NCI-H69 (cell line): ENCODE measurements at places on chromosomes 12 and 14.

- DNase-seq = no peak
Measured at GRCh38 chr12:105949391-105949790, 189.4 kb downstream of the NUAK1 start.

DNA sequence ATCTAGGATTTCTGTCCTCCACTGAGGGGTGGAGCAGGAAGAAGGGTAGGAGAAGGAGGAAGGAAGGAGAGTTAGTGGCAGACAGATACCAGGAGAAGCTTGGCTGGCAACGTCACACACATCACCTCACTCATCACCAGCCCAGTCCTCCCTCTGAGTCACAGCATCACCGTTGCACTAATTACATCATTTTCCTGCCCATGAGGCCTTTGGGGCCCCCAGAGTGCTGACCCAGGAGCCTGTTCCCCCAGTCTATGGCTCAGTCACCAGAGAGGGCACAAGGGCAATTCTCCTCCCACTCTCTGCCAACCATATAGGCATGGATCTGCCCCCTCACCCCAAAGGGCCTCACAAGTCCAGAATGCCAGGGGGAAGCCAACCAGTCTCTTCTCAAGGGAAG, 4.6 kb downstream of the RND1 start:
- no peak for DNase-seq

DNA sequence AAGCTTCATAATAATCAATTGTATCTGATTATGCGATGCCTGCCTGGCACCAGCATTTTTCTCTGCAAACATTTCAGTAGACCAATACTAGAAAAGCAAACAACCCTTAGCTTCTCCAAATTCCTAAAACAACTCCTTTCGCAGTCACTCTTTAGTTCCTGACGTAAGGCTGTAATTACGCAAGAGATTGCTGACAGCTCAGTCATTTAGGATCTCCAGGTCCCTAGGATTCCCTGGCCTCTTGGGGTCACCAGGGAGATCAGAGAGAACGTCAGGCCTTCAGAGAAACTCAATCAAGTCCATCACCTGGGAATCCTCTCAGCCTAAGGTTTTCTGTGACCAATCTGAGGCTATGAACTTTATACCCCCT, 390.6 kb downstream of the PAWR start:
- peak; percentile 6 for DNase-seq

DNA sequence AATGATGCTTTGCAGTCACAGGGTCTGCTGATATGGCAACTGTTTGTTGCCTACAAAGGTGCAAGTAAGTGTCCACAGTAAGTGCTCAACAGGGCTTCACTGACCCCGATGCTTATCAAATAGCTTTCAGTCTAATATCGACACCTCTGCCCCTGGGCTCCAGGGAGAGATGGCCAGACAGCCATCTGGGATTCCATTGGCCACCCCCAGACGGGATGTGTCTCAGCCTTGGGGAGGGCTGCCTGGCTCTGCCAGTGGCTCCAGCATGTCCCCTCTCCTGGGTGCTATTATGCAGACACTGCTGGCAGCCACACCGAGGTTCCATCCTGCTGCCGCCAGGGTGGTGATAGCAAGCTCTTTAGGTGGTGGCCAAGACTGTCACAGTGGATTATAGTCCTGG, 57.4 kb downstream of the DGLUCY start:
- DNase-seq = peak; percentile 37

DNA sequence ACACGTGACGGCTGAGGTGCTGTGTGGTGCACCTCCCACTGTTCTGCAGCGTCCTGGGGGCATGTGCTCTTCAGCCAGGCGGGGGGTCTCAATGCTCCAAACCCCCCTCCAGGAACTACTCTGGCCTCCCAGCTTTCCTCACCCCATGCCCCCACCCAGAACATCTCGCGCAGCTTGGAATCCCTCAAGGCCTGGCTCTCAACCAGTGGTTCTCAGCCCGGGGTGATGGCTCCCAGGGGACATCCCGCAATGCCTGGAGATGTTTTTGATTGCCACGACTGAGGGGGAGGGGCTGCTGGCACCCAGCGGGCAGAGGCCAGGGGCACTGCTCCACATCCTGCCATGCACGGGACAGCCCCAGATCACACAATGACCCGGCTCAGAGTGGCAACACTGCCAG, 78.9 kb upstream of the DICER1 start:
- no peak for DNase-seq

GRCh38 chr14:80095623-80096022, 115.7 kb downstream of the DIO2 start:
- DNase-seq = no peak

GRCh38 chr12:120242275-120242799, 23.2 kb downstream of the PXN start:
- DNase-seq = no peak

DNA sequence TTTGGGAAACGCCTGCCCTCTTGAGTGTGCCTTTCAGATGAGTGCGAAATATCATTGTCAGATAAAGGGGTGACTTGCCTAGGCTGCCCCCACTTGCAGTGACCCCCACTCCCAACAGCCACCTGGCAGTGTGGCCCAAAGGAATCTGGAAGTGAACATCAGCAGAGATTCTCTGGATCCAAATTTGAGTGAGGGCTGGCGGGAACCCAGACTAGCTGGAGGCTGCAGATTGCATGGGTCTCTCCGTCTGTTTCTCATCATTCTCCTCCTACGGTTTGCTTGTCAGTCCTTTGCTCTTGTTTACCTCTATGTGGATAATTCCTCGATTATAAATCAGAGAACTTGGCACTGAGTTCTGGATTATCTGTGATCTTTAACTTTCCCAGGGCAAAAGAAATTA, 280.8 kb downstream of the ZFP36L1 start:
- DNase-seq = no peak

GRCh38 chr12:107642240-107642639, 43.4 kb upstream of the PWP1 start:
- DNase-seq = peak; percentile 72

DNA sequence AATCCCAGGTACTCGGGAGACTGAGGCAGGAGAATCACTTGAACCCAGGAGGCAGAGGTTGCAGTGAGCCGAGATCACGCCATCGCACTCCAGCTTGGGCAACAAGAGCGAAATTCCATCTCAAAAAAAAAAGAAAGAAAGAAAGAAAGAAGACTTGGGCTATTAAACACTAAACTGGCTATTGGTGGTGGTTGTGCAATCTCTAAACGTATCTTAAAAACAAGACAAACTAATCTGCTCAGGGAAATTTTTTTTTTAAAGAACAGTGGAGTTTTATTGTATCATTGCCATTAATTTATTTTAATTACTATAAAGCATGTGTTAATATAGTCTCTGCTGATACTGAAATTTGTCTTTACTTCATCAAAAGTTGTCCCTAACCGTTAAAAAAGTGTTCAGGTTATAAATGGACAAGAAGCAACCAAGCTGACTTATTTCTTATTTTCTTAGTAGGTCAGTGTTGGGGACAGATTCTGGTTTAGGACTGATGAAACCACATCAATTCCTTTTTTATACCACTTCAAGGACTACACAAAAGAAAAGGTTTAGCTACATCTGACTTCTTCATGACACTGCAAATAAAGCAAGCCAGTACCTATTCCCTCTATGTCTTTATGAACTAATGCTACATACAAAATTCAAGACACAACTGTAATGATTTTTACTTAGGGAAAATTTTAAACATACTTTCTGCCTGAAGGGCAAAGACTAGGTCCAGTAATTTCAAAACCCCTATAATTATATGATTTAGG, 68.7 kb upstream of the KRAS start:
- DNase-seq = no peak

- peak; percentile 67 for DNase-seq
Measured at GRCh38 chr12:41981758-41982157, 162.9 kb downstream of the GXYLT1 start.

DNA sequence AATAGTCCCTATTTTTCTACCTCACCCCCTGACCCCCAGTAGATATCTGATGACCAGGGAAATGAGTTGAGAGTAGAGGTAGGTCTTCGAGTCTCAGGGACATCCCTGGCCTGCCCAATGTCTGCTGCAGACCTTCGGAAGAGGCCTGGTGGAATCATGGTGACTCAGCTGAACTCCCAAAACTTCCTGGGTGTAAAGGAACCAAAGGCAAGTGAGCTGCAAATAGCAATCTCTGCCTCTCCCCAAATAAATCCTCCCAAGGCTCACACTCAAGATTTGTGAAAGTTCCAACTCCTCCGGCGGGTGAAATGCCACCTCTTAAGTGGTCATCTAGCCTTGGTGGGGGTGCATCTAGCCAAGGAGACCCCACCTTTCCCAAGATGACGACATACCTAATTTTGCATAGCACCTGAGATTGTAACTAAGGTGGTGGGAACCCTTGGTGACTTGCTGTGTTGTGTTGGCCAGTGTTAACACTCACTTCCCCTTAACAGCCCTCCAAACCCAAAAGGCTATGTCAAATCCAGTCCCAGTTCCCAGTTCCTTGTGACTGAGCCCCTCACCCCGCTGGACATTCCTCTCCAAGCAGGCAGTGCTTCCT, 6.3 kb downstream of the ZFP36L1 start:
- no peak for DNase-seq

GRCh38 chr12:53733051-53733806, 6.0 kb upstream of the CALCOCO1 start:
- no peak for DNase-seq

DNA sequence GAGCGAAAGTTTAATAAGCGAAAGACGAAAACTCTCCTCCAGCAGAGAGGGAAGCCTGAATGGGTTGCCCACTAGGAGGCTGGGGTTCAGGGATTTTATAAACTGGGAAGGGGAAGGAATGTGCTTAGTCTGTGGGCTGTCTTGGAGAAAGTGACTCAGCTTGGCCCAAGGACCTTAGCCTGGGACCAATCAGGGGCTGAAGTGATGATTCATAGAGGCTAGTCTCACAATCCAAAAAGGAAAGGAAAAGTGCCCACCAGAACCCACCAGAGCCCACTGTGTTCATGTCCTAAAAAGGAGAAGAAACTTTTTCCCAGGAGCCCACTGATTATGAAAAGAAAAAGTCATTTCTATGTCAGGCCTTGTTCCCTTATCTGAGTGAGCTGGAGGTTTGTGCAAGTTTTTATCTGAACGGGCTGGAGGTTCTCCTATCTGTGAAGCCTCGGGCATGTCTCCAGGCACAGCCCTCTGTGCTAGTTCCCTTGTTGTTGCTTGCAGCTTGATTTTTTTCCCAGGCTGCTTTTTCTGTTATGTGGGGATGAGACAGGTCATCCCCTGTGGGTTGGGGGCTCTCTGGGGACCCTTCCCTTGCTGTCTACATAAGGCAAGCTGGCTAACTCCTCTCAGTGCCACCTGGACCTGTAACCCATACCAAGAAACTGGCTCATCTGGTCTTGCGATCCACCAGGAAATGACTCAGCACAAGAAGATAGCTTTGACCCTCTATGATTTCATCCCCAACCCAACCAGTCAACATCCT, 8.3 kb upstream of the GOLGA5 start:
- no peak for DNase-seq

GRCh38 chr14:68929623-68930307, 49.3 kb downstream of the ACTN1 start:
- DNase-seq = no peak

- no peak for DNase-seq
Measured at GRCh38 chr14:89178376-89178775, 238.7 kb downstream of the FOXN3 start.

- DNase-seq = no peak
Measured at GRCh38 chr14:102949062-102949800, 26.8 kb downstream of the AMN start.

GRCh38 chr12:52835271-52836041, 1.3 kb upstream of the KRT79 start:
- DNase-seq = no peak

- no peak for DNase-seq
Measured at GRCh38 chr12:33437598-33437997, 2.0 kb downstream of the SYT10 start.

GRCh38 chr12:58719161-58719560, 201.1 kb downstream of the LRIG3 start:
- DNase-seq = no peak

GRCh38 chr12:53235742-53236442, 3.9 kb upstream of the RARG start:
- peak; percentile 29 for DNase-seq

- DNase-seq = no peak
Measured at GRCh38 chr12:19058235-19059021, 71.1 kb upstream of the PLEKHA5 start.

DNA sequence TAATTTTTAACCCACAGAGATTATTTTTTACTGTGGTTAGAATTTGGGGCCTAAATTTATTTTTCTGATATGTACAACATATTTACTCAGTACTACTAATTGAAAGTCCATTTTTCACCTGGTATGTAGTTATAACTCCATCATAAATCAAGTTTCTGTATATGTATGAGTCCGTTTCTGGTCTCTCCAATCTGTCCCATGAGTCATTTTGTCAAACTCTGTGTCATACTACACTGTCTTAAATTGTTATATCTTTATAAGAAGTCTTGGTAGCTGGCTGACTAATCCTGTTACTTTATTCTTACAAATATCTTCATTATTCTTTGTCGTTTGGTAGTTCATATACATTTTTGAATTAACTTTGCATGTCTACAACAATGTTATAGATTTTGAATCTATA, 344.0 kb downstream of the PDZRN4 start:
- DNase-seq = no peak

DNA sequence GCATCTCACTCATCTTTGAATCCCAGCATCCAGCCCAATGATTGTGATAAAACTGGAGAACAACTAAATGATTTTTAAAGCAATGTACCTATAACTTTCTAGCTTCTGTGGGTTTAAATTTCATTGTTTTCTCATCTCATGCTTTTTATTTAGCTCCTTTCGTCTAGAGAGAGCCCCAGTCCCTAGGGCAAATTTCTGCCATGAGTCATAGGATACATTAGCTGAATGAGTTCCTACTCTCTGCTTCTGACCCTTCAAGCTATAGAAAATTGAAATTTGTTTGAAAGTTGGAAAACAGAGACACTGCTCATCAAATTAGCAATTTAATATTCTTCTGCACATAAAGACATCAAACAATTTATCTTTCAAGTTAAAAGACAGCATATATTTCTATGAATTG, 113.9 kb downstream of the KIF21A start:
- DNase-seq = no peak

- no peak for DNase-seq
Measured at GRCh38 chr12:75970310-75970709, 61.3 kb downstream of the PHLDA1 start.

DNA sequence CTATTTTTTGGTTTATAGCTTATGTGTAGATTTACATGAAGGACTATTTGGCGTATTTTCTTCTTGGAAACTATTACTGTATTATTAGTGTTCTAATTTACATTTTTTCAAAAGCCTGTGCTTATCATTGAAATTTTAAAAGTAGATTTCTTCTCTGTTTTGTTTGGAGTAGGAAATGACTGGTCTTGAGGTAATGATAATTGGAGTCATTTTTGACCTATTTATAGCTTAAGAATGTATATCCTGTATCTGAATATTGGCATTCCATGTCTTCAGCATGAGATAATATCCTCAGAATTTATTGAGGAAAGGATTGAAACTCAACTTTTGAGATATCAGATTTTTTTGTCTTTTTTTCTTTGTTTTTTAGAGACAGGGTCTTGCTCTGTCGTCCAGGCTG, 193.4 kb downstream of the ERC1 start:
- no peak for DNase-seq

- DNase-seq = peak; percentile 40
Measured at GRCh38 chr14:100317912-100318808, 5.0 kb upstream of the SLC25A47 start.
